Activated T-cell treated with anti-CD3 and anti-CD28 coated beads, Interleukin-2, amount 50 U/mL, for 72 hours (primary cell): ENCODE measurements at places on chromosomes 2 and 18. TPM values are rescaled to one million over a fixed set of nuclear protein-coding genes. Genes with fewer than 3 reads are reported as not detected.

DNA sequence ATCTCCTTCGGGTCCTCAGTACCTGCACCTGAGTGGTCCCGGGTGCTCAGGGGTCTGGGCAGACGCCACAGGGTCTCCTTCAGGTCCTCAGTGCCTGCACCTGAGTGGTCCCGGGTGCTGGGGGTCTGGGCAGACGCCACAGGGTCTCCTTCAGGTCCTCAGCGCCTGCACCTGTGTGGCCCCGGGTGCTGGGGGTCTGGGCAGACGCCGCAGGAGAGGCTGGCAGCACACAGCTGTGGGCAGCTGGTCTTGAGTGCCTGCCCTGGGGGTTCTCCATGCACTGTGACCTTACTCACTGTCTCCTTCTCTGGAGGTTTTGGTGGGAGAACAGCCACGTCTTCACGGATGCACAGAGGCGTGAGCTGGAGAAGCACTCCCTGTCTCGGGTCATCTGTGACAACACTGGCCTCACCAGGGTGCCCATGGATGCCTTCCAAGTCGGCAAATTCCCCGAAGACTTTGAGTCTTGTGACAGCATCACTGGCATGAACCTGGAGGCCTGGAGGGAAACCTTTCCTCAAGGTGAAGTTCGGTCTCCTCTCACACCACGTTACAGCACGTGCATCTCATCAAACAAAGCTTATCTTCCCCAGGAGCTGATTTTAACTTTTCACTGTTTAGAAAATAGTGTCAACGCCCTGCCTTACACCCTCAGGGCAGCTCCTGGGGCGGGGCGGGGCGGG is 82.6 kb downstream of the TPO start:
- H3K27ac ChIP-seq, result no peak overlapping the region
- no peaks in the 10 kb centered on the region for H3K36me3 ChIP-seq
- no peaks in the 10 kb centered on the region for H3K27me3 ChIP-seq
- H3K4me1 ChIP-seq, result no peaks in the 10 kb centered on the region
- DNase-seq, result no peak
- H3K4me3 ChIP-seq, result no peak overlapping the region

- peak overlapping the region; percentile 25 for H3K4me3 ChIP-seq
- peaks cover 50% of the 10 kb centered on the region for H3K4me1 ChIP-seq
- no peaks in the 10 kb centered on the region for H3K36me3 ChIP-seq
Measured at GRCh38 chr2:144382849-144383248, 137.1 kb downstream of the ZEB2 start.

GRCh38 chr2:233780771-233781170 is 2.6 kb downstream of the MROH2A start:
- H3K4me3 ChIP-seq, result no peak overlapping the region
- H3K27me3 ChIP-seq, result peaks cover 13% of the 10 kb centered on the region
- peaks cover 2% of the 10 kb centered on the region for H3K36me3 ChIP-seq
- DNase-seq, result no peak
- no peak overlapping the region for H3K27ac ChIP-seq
- H3K4me1 ChIP-seq, result no peaks in the 10 kb centered on the region

- H3K4me1 ChIP-seq, result peaks cover 23% of the 10 kb centered on the region
- H3K4me3 ChIP-seq, result no peak overlapping the region
- DNase-seq, result no peak
- H3K36me3 ChIP-seq, result no peaks in the 10 kb centered on the region
- no peaks in the 10 kb centered on the region for H3K27me3 ChIP-seq
Measured at GRCh38 chr2:238382381-238382781, 44.3 kb upstream of the ASB1 start.

GRCh38 chr2:216967889-216968288 is 108.0 kb upstream of the TNP1 start:
- DNase-seq, result no peak
- no peaks in the 10 kb centered on the region for H3K4me1 ChIP-seq
- H3K27me3 ChIP-seq, result peaks cover 6% of the 10 kb centered on the region
- H3K4me3 ChIP-seq, result no peak overlapping the region

- no peak for DNase-seq
- no peak overlapping the region for H3K4me3 ChIP-seq
- no peaks in the 10 kb centered on the region for H3K27me3 ChIP-seq
- H3K36me3 ChIP-seq, result no peaks in the 10 kb centered on the region
Measured at GRCh38 chr2:62971936-62972335, 78.7 kb upstream of the OTX1 start.

- no peaks in the 10 kb centered on the region for H3K4me1 ChIP-seq
- H3K27ac ChIP-seq, result peak overlapping the region; percentile 24
- peaks cover 8% of the 10 kb centered on the region for H3K36me3 ChIP-seq
- H3K4me3 ChIP-seq, result no peak overlapping the region
- no peak for DNase-seq
Measured at GRCh38 chr18:36850527-36851201, 21.7 kb downstream of the KIAA1328 start.

GRCh38 chr18:7748251-7749007 is 181.3 kb downstream of the PTPRM start:
- H3K4me1 ChIP-seq, result no peaks in the 10 kb centered on the region
- DNase-seq, result no peak
- no peaks in the 10 kb centered on the region for H3K27me3 ChIP-seq
- H3K4me3 ChIP-seq, result no peak overlapping the region
- peaks cover 2% of the 10 kb centered on the region for H3K36me3 ChIP-seq

DNA sequence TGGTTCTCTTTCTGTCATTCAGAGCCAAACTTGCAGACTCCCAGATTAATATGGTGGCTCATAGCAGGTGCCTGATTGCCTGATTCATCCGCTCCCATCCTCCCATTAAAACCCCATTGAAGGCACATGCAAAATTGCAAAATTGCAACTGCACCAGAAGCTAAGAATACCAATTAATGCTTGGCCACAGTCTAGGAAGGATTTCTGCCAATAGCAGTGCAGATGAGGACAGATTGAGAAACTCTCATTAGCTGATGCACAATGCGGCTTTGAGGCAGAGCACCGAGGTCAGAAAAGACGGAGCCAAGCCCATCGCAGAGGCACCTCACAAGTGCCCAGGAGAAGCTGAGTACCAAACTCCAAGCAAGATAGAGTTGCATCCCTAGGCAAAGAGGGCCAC is 172.8 kb downstream of the ARL4C start:
- peak overlapping the region; percentile 81 for H3K27ac ChIP-seq
- no peaks in the 10 kb centered on the region for H3K36me3 ChIP-seq
- no peak overlapping the region for H3K4me3 ChIP-seq
- no peaks in the 10 kb centered on the region for H3K27me3 ChIP-seq
- DNase-seq, result no peak
- H3K4me1 ChIP-seq, result peaks cover 47% of the 10 kb centered on the region

- H3K27me3 ChIP-seq, result no peaks in the 10 kb centered on the region
- peaks cover 13% of the 10 kb centered on the region for H3K36me3 ChIP-seq
- no peak overlapping the region for H3K27ac ChIP-seq
- H3K4me3 ChIP-seq, result no peak overlapping the region
Measured at GRCh38 chr2:43495727-43496126, 100.1 kb downstream of the THADA start.

GRCh38 chr2:49465157-49465831 is 311.0 kb upstream of the FSHR start:
- no peaks in the 10 kb centered on the region for H3K27me3 ChIP-seq
- H3K4me3 ChIP-seq, result no peak overlapping the region
- H3K4me1 ChIP-seq, result no peaks in the 10 kb centered on the region
- no peaks in the 10 kb centered on the region for H3K36me3 ChIP-seq
- H3K27ac ChIP-seq, result no peak overlapping the region

Gene SERPINB10
- total RNA-seq, result 2.8 TPM

Gene PUM2
- total RNA-seq, result 113 TPM

Gene SERPINB4
- not detected for total RNA-seq
